Stimulated activated CD4-positive, alpha-beta T cell treated with anti-CD3 and anti-CD28 coated beads, Interleukin-15, amount 100 ng/mL, for 48 hours (primary cell): ENCODE measurements at places on chromosomes 5 and 9.

- no peak for DNase-seq
Measured at GRCh38 chr9:130845901-130846481, 10.9 kb downstream of the ABL1 start.

GRCh38 chr5:147327421-147327820 is 92.6 kb downstream of the STK32A start:
- no peak for DNase-seq

- no peak for DNase-seq
Measured at GRCh38 chr9:2281803-2282185, 266.6 kb downstream of the SMARCA2 start.

DNA sequence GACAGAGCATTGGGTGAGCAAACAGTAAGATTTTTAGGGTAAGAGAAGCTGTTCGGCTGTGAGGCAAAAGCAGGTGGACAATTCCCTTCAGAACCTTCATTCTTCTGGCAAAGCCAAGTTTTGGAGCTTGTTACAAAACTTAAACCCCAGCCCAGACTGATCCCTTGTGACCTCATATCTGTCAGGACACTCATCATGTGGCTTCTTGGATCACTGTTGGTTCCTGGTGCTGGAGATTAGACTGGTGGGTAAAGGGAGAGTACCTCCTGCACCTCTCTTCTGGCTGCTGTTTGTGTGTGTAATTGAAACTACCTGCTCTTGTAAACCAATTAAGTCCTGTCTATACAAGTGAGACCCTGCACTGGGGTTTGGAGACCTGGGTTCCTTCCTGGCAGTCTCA is 21.0 kb downstream of the LARP1 start:
- no peak for DNase-seq

- DNase-seq: no peak
Measured at GRCh38 chr5:9951865-9952516, 297.7 kb downstream of the ATPSCKMT start.

DNA sequence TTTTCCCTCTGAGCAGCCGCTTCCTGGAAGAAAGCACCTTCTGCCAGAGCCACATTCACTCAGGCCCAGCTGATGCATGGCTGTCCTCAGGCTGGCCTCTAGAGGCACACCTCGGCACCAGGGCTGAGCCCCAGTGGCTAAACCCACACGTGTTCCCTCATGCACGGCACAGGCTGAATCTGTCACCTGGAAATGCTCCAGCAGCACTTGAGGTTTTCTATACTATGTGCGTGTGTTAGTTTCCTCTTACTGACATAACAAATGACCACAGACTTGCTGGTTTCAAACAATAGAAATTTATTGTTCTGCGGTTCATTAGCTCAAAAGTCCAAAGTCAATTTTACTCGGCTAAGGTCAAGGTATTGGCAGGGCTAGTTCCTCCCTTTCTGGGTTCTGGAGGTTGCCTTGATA is 141.4 kb downstream of the LRRC70 start:
- no peak for DNase-seq

DNA sequence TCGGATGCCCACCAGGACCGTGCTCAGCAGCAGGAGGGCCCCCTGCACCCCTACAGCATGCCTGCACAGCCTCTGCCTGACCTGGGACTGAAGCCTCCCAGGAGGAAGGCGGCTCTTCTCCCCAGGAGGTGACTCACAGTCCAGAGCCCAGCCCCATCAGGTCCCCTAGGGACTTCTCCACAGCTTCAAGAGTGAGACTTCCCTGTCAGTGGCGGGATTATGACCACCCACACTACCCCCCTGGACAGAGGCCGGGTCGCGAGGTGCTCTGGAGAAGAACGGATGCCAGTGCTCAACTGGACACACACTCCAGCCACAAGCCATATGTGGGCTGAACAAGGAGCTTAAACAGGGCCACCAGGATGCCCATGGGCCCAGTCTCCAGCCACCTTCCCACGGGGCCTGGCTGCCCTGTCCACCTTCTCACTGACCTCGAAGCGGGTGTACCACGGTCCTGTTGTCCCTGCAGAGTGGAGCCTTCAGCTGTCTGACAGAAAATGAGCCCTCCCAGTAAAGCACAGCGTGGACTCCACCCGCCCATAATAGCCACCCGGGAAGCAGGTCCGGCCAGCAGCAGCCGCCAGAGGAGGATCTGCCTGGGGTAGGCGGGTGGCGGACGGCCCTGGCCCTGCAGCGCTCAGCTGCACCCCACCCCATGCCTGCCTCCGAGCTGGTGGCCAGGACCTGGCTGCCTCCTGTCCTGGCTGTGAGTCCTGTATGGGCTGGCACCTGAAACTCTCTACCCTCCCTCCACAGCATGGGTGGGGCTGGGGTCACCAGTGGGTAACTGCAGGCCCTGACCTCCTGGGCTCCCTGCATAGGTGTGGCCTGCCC is 54.7 kb downstream of the SEMA4D start:
- no peak for DNase-seq

- DNase-seq: no peak
Measured at GRCh38 chr5:155908543-155908942, 418.4 kb upstream of the SGCD start.

GRCh38 chr5:134392301-134392700 is 19.4 kb downstream of the CDKN2AIPNL start:
- DNase-seq: no peak

DNA sequence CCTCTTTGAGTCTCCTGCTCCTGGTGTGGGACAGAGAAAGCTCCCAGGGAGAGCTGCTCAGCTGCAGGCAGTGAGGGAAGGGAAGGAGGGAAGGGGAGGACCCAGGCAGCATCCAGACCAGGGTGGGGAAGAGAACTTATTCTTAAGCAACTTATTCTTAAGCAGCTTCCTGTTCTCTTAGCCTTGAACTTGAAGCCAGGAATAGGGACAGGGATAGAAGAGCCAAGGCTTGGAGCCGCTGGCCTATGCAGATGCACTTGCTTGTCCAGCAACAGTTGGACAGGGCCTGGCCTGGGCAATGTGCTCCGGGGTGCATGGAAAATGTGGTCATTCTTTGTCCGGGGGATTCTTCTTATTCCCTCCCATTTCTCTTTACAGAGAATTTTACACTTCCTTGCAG is 31.4 kb upstream of the SPTLC1 start:
- DNase-seq: no peak

GRCh38 chr9:89519366-89519805 is 21.5 kb upstream of the SEMA4D start:
- no peak for DNase-seq

DNA sequence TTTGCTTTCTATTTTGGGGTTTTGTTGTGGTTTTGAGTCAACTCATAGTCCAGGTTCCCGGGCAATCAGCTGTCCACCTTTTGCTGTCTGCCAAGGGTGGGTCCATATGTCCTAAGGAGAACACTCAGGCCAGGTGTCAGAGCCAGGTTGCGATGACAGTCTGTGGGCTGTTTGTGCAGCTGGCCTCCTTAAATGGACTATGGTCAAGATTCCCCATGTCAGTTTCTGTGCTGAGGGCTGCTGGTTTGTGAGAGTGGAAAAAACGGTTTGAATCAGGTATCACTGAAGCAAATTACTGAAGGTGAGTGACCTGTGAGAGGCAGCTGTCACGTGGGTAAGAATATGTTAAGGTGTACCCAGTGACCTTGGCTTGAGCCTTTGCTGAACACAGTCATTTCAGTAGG is 33.0 kb downstream of the SNX30 start:
- DNase-seq: no peak

DNA sequence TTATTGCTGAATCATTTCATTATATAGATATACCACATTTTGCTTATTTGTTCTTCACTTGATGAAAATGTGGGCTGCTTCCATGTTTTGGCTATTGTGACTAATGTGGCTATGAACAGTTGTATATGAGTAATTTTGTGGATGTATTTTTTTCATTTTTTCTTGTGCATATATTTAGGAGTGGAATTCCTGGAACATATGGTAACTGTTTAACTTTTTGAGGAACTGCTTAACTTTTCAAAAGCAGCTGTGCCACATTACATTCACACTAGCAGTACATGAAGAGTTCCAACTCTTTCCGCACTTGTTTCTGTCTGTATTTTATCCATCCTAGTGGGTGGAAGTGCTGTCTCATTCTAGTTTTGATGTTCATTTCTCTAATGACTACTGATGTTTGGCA is 67.8 kb downstream of the JAK2 start:
- no peak for DNase-seq

DNA sequence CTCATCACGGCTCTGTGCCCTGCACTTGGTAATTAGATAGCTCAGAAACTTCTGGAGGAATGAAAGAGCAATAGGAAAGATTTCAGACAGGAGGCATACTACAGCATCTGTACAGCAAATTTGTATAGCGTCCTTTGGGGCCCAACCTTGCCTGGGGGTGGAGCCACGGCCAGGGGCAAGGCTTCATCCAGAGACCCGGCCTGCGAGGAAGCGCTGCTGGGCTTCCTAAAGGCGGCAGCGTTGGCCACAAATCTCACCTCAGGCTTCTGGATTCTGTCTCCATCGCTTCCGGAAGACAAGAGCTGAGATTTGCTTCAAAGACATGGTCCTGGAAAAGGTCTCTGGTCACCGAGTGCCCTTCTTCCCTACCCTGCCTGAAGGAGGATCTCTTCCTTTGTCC is 12.2 kb upstream of the SPATA31D1 start:
- DNase-seq: no peak

DNA sequence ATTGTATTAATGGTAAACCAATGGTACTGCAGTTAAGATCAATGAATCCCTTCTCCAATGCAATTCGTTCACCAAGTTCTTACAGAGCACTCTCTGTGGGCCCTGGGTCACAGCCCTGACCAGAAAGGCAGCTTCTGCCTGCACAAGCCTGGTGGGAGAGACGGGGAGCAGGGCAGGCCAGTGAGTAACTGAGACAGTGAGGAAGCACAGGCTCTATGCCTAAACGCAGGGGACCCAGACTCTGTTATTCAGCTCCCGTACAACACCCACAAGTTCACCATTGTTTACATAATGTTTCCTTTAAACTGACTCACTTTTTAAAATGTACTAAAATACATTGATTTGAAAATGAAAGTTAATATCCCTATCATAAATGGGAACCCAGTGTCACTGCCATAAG is 40.5 kb upstream of the CTSL start:
- no peak for DNase-seq

- DNase-seq: no peak
Measured at GRCh38 chr9:85248514-85249312, 493.0 kb downstream of the AGTPBP1 start.

DNA sequence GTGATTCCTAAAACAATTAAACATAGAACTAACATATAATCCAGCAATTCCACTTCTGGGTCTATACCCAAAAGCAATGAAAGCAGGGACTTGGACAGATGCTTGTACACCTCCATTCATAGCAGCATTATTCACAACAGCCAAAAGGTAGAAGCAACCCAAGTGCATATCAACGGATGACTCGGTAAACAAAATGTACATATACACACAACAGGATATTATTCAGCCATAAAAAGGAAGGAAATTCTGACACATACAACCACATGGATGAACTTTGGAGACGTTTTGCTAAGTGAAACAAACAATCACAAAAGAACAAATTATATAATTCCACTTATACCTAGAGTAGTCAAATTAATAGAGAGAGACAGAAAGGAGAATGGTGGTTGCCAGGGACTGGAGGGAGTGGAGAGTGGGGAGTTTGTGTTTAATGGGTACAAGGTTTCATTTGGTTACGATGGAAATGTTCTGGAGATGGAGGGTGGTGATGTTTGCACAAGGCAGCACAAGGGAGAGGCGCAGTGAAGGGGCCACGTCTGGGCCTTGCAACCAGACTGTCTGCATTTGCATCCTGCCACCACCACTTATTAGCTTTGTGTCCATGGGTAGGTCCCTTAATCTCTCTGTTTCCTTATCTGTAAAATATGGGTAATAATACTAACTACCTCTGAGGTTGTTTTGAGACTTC is 36.3 kb upstream of the RLN1 start:
- DNase-seq: no peak

GRCh38 chr9:131849391-131849790 is 109.5 kb upstream of the RAPGEF1 start:
- DNase-seq: no peak

- no peak for DNase-seq
Measured at GRCh38 chr9:124527781-124528180, 20.6 kb upstream of the NR5A1 start.

GRCh38 chr9:126550891-126551351 is 62.8 kb upstream of the LMX1B start:
- no peak for DNase-seq

- no peak for DNase-seq
Measured at GRCh38 chr9:85157772-85158171, 488.2 kb downstream of the NTRK2 start.

DNA sequence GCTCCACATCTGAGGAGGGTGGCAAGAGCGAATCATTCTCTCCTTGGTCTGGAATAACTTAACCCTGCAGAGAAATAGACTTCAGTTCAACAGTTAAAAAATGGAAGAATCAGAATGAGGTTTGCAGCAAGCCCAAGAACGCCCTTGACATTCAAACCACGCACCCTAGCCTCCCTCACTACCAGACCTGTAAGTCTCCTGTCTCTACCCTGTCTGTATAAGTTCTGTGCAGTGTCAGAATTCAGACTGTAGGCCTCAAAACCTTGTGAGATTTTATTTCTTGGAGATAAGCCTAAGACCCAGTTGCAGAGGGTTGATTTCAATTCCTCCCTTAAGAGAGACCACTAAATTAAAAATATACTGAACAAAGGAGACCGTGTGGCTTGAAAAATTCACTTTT is 35.8 kb upstream of the PLPP1 start:
- DNase-seq: no peak

- DNase-seq: no peak
Measured at GRCh38 chr5:68054638-68055037, 160.9 kb upstream of the PIK3R1 start.

GRCh38 chr9:133443982-133444381 is 15.8 kb upstream of the CACFD1 start:
- no peak for DNase-seq

DNA sequence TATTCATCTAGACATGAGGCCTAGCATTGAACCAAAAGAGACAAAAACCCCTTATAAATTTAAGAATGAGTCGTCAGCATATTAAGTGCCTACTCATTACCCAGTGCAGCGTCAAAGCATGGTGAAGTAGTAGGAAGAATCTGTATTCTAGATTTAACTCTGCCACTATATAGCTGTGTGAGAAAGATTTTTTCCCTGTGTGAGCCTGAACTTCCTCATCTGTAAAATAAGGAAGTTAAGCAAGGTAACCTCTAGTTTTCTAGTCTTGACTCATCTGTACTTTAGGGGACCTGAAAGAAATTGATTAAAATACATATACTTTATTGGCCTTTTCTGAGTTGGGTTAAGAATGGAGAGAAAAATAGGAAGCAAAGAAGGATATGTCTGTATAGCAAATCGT is 82.1 kb upstream of the RUSC2 start:
- no peak for DNase-seq

DNA sequence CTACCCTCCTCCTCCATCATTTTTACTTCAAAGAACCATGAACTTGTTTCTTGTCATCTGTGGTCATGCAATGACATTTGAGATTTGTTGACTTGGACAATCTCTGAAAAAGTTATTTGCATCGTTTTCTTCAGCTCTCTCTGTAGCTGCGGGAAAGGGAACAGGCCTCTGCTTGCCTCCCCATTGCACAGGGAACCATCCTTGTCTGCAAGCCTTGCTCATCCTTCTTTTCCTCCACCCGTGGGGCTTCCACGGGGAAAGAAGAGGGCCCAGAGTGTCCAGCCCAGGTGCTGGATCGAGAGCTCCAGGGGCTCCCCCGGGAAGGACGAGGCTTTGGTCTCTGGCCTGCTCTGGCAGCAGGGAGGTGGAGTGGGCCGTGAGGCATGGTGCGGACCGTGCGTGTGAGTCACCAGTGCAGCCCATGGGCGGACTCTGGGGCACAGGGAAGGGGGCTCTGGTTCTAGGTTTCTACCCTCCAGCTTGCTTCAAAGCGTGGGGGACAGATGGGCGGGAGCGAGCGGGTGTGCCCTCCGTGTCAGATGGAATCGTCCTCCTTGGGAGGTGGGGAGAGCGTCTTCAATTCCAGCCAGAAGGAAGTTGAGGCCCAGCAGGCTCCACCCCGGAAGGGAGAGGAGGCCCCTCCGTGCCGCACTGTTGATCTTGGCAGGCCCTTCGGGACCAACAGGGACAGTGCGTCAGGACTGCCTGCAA is 6.0 kb upstream of the IRX4 start:
- no peak for DNase-seq
